ENCODE measurements at places on chromosomes 11 and 22. TPM values are rescaled to one million over a fixed set of nuclear protein-coding genes. Genes with fewer than 3 reads are reported as not detected.

MS4A15 gene
- not detected for total RNA-seq

GRCh38 chr11:71456294-71456693 is 3.3 kb downstream of the NADSYN1 start:
- no peak for DNase-seq

CAPN5 gene
- 0.79 TPM for total RNA-seq

GRCh38 chr11:79932612-79933011 is 491.8 kb upstream of the TENM4 start:
- no peak for DNase-seq

KRTAP5-9 gene
- total RNA-seq, result not detected

GRCh38 chr11:133906241-133906640 is 50.5 kb downstream of the IGSF9B start:
- no peak for DNase-seq

DNA sequence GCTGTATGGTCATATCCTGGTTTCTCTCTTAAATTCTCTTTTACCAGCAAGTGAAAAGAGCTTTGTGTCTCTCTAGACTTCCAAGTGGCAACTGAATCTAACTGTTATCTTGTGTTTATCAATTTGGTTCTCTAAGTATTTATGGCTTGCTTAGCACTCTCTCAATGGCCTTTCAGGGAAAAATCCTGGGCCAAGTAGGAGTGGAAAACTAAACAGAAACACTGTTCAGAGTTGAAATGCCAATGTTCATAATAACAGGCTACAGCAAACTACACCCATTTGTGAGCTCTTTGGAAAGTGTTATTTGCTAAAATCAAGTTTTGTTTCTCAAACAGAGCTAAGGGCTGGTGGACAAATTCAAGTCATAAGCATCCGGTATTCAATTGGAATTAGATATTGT is 10.1 kb downstream of the MMP12 start:
- DNase-seq, result no peak

GRCh38 chr22:29578462-29579200 is 2.3 kb downstream of the NIPSNAP1 start:
- no peak for DNase-seq

DNA sequence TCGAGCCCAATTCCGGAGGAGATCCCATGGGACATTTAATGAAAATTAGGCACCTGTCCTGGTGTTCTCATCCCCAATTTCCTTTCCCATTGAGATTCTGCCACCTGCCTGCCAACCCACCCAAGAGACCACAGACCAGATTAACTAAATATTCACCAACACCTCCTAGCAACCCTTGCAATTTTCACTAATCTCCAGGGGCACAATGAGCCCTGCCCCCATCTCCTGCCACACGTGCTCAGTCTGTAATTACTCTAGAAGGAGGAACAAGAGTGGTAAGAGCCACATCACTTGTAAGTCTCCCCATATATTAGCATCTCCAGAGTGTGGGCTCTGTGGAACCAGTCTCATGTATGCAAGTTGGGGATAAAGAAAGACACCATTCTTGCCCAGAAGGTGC is 38.0 kb downstream of the IL18BP start:
- no peak for DNase-seq

DNA sequence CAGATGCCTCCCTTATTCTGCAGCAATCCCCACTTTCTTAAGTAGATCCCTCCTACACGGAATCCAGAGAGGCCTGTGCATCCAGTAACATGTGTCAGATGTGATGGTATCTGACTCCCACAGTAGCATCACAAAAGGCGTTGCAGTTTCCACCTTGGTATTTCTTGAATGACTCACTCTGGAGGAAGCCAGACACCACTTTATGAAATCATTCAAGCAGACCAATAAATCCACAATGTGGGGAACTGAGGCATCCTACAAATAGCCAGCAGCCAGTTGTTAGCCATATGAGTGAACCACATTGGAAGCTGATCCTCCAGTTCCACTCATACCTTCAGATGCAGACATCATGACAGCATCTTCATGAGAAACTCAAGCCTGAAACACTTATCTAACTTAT is 798.1 kb downstream of the OPCML start:
- no peak for DNase-seq

DRD2 gene
- not detected for total RNA-seq

TMPRSS4 gene
- not detected for total RNA-seq

C22orf31 gene
- not detected for total RNA-seq

- DNase-seq, result no peak
Measured at GRCh38 chr22:33796494-33796893, 123.8 kb downstream of the LARGE1 start.

CHST1 gene
- total RNA-seq, result not detected

- DNase-seq, result no peak
Measured at GRCh38 chr11:61390161-61390560, 2.2 kb upstream of the TMEM216 start.

- no peak for DNase-seq
Measured at GRCh38 chr11:112457532-112457931, 196.9 kb upstream of the PLET1 start.

OR51B4 gene
- total RNA-seq, result not detected

DNA sequence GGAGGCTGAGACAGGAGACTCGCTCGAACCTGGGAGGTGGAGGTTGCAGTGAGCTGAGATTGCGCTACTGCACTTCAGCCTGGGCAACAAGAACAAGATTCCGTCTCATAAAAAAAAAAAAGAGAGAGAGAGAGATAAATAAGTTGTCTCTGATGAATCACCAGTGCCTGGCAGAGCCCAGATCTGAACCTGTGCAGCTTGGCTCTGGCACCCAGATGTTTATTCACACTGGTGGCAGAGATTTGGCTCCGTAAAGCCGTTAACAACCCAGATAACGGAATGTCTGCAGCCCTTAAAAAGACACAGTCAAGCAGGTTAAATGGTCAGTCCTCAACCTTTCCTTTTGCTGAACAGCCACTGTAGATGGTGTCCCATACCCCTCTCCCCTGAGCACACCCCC is 33.5 kb upstream of the RTL6 start:
- no peak for DNase-seq

- peak; percentile 18 for DNase-seq
Measured at GRCh38 chr11:128928400-128928799, 14.3 kb downstream of the TP53AIP1 start.

DNA sequence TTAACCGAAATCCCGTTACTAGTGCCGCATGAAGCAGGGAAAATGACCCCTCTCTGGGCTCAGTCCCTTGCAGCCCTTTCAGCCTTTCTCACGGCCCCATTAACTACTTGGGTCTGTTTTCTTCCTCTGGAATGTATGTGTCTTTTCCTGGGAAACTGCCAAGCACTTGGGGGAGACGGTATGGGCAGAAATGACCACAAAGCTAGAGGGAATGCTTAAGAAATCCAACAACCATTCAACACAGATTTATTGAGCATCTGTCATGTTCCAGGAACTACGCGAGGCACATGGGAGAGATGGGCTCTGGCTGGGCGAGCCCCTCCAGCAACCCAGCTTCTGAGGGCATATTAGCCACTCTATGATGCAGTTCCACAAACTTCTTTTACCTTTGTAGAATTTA is 462.6 kb downstream of the BUD13 start:
- DNase-seq, result no peak

PLAAT3 gene
- total RNA-seq, result 3.5 TPM

GRCh38 chr11:62976109-62976508 is 8.7 kb downstream of the SLC22A6 start:
- no peak for DNase-seq

- no peak for DNase-seq
Measured at GRCh38 chr11:59746111-59746510, 9.1 kb upstream of the STX3 start.

- DNase-seq, result peak; percentile 89
Measured at GRCh38 chr22:31084811-31085492, 3.8 kb downstream of the SMTN start.

- no peak for DNase-seq
Measured at GRCh38 chr11:65432686-65433582, 10.3 kb downstream of the NEAT1 start.

- DNase-seq, result no peak
Measured at GRCh38 chr11:125270711-125271110, 106.2 kb downstream of the PKNOX2 start.

CDKN1C gene
- 0.26 TPM for total RNA-seq

DNA sequence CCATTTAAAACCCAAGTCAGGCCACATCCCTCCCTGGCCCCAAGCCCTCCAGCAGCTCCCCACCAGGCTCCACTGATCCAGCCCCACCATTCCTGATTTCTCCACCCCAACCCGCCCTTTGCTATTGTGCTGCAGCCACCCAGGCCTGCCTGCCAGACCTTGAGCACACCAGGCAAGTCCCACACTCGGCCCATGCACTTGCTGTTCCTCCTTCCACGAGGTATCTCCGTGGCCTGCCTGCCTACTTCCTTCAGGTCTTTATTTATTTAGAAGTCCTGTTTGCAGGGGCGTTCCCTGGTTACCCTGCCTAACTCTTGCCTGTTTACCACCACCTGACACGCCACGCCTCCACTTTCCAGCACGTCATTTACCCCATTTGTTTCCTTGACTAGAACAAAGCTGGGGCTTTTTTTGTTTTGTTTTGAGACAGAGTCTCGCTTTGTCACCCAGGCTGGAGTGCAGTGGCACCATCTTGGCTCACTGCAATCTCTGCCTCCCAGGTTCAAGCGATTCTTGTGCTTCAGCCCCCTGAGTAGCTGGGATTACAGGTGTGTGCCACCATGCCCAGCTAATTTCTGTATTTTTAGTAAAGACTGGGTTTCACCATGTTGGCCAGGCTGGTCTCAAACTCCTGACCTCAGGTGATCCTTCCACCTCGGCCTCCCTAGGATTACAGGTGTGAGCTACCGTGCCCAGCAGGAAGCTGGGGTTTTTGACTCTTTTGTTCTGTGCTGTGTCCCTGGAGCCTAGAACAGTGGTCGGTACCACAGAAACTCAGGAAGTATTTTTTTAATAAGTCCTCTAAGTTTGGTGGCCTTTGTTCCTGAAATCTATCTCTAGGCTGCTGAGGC is 6.7 kb downstream of the CENPM start:
- DNase-seq, result peak; percentile 100

- DNase-seq, result no peak
Measured at GRCh38 chr22:47206164-47206563, 443.7 kb downstream of the TBC1D22A start.

- DNase-seq, result no peak
Measured at GRCh38 chr11:29327891-29328290, 688.9 kb downstream of the KCNA4 start.

DNA sequence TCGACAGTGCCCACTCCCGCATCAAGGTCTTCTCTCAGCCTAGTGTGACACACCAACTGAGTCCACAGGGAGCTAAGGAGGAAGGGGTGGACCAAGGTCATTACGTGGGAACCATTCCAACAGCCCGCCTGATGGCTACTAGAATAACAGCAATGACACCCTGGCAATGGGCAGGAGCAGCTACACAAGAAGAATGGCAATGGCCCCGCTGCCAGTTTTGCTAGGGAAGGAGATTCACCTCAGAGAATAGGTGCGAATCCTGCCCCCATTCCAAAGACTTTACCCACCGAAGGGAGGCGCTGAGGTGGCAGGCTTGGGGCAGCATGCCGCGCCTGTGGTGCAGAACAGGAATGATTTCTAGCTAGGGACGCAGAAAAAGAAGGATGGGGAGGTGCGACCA is 9.1 kb downstream of the WT1 start:
- no peak for DNase-seq

GRCh38 chr11:17593466-17594245 is 46.6 kb downstream of the OTOG start:
- no peak for DNase-seq

DNA sequence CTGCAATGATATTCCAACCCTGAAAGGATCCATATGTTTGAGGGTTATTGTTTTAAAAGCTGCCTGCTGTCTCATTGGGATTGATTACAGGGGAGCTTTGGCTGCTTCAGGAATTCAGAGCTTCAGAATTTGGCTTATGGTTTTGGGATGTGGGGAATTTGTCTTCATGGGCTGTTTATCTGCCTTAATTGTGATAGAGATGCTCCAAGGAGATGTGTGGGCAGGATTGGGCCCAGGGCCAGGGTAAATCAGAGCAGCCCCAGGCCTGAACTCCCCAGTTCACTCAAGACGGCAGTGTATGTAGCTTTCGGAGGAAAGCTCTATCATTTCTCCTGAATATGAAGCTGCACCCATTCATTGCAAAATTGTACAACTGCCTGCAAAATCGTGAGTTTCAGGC is 88.5 kb downstream of the ALX4 start:
- DNase-seq, result no peak

JAML gene
- 67.5 TPM for total RNA-seq

DNA sequence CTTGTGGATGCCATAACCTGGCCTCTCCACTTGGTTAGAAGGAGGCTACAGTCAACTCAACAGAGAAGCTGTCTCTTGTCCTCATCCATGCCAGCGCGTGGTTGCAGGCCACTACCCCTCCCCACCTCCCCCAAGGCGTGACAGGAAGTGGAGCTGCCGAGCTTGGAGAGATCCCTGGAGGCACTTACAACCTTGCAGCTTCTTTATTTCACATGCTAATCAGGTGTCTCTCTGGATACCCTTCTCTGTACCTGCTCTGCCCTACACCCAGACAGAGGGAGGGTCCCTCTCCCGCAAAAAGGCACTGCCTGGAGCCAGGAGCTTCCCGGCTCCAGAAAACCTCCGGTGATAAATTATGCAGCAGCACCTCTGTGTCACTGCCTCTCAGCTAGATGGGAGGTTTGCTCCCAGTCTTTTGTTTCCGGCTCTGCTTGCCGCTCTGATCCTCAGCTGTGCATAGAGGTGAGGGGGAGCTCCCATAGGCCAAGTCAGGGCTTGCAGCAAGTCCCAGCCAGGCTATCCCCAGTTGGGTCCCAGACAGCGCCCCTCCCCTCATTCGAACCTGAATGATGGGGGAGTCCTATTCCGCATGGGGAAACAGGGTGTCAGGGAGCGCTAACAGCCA is 5.7 kb downstream of the LRP4 start:
- DNase-seq, result no peak

GRCh38 chr11:54558407-54558806 is 45.4 kb downstream of the OR4C46 start:
- no peak for DNase-seq

CNGA4 gene
- 0.12 TPM for total RNA-seq

SCUBE1 gene
- not detected for total RNA-seq

HOATZ gene
- total RNA-seq, result not detected

GRCh38 chr11:77530879-77531278 is 57.0 kb upstream of the PAK1 start:
- no peak for DNase-seq

- no peak for DNase-seq
Measured at GRCh38 chr11:78961247-78961646, 386.6 kb upstream of the NARS2 start.

OR52E8 gene
- not detected for total RNA-seq

DNA sequence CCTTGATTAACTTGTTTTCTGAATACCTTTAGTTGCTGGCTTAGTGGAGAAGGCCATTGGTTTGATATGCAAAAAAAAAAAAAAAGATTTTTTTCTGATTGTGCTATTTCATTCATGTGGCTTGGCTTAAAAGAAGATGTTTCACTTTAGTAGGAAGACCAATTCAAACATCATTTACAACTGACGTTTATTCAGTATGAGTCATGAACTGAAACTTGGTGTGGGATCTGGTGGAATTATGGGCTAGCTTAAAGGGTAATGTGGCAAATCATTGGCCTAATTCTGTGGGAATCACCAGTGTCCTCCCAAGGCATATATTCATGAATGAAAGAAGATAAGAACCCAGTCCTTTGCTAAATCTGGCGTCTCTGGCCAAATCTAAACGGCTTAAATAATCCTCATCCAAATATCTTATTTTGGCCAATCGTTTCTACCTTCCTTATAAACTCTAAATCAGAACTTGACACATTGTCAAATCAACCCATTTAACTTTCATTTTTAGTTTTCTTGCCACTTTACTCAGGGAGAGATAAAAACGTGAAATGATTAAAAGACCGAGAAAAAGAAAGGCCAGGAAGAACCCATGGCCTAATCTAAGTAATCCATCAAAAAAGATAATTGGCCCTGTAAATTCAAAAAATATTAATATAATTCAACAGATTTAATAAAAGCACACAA is 77.0 kb downstream of the DDIAS start:
- DNase-seq, result no peak

- peak; percentile 26 for DNase-seq
Measured at GRCh38 chr22:44091021-44091721, 67.1 kb downstream of the PARVB start.

All from activated naive CD4-positive, alpha-beta T cell treated with anti-CD3 and anti-CD28 coated beads for 36 hours (primary cell).